ENCODE measurements at places on chromosomes 7 and 10.

DNA sequence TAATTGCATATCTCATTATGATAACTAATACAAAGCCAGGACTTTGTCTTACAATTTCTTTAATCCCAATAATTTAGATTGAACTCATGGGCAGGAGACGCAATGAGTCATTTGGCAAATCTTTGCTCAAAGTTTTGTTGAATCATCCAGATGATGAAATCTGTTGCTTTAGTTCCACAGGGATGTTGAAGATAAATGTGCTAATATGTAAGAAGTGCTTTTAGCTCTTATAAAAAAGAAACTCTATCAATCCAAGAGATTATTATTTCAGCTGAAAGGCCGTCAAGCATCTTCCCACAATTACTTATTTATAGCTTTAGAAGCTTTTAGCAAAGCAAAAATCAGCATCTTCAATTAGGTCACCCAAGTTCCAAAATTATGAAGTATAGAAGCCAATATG is 36.8 kb upstream of the ANK3 start:
- no peak for DNase-seq

GRCh38 chr10:31353574-31353973 is 34.6 kb downstream of the ZEB1 start:
- DNase-seq = no peak

GRCh38 chr7:100426516-100426915 is 2.0 kb downstream of the ZCWPW1 start:
- DNase-seq = no peak

DNA sequence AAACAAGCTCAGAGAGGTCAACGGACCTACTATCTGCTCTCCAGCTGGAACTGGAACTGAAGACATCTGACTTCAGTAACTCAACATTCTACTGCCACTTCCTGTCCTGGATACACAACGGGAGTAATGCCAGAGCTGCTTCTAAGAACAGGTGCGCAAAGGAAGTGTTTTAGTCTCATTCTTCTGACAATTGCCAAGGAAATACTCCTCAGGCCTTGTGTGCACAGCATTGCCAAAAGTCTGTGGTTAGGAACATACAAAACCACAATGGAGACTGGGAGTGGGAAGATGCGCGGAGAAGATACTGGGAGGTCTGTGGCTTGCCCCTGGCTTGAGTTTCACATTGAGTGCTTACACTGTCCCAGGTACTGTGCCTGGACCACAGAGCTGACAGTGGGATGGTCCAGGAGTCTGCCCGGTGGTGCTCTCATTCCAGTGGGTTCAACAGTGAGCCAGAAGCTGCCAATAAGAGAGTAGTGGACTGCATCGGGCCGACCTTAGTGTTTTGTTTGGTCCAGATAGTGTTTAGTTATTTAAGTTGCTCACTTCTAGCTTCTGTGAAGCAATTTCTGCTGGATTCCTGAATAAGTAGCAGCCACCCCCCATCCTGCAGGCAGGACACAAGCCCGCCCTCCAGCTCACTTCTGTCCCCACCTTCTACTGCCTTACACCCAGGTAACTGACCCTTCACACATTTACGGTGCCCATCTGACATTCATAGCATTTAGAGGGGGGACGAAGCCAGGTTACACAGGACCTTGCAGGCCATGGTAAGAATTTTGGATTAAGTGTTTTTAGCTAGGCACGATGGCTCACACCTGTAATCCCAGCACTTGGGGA is 10.3 kb downstream of the TBL2 start:
- DNase-seq = no peak

DNA sequence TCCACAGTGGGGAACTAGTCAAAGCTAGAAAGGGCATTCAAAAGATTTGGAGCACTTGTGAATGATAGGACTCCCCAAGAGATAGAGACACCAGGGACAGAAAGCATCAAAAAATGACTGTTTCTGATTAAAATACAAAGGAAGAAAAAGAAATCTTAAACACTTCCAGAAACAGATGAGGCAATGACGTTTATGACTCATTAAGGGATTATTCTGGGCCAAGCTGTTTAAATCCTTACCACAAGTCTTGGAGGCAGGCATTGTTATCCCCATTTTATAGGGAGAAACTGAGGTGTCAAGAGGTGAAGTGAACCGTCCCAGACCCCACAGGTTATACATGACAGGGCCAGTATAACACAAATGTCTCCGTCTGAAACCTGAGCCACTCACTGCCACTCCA is 68.3 kb upstream of the AMPH start:
- no peak for DNase-seq
